Dorsolateral prefrontal cortex (tissue), 122 donors: ENCODE measurements at places on chromosomes 7 and 10. TPM values are rescaled to one million over a fixed set of nuclear protein-coding genes. Genes with fewer than 3 reads are reported as not detected.

DNA sequence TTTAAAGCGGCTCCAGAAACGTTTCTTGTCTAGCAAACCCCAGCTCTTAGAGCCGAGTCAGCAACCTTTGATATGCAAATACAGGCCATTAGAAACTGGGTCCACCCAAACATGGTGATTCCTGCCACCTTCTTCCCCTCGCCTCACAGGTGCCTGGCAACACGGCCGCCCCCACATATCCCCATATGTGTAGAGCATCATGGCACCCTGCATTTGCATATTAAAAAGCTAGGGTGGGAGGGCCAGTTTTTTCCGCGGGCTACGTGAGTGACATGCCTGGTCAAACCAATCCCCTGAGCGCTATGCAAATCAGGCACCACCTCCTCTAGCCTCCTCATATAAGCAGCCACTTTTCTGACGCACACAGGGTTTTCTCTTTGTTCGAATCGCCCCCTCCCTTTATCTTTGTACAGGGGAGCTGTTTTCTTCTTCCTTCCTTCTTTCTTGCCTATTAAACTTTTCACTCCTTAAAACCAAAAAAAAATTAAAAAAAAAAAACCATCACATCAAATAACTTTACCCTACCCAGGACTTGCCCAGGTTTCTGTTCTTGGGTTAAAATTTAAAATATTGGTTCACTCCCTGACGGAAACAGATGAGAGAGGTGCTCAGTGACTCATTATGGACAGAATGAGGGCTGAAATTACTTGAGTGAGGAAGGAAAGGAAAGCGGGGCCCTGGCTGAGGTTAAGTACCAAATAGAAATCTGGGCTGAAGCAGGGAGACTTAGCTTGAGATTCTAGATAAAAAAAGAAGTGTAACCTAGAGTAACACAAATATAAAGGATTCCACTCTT lies 59.8 kb downstream of the COA1 start:
- no peak for DNase-seq

DNA sequence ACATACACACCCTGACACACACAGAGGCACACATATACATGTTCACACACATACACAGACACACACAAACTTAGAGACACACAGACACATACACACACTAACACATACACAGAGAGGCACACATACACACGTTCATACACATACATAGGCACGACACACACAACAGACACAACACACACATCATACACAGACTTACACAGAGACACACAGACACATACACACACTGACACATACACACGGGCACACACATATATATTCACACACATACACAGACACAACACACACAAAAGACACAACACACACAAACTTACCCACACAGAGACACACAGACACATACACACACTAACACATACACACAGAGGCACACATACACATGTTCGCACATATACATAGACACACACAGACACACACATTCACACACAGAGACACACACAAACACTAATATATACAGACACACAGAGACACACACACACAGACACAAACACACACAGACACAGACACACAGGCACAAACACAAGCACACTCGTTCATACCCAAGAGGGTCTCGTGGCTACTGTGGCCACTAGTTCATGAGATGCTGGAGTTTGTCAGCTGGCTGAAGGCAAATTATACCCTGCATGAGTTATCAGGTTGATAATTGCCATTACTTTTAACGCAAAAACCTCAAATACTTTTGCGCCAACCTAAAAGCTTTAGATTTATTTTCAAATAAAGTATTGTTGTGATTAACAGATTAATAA lies 17.7 kb upstream of the KLF6 start:
- no peak for DNase-seq

DNA sequence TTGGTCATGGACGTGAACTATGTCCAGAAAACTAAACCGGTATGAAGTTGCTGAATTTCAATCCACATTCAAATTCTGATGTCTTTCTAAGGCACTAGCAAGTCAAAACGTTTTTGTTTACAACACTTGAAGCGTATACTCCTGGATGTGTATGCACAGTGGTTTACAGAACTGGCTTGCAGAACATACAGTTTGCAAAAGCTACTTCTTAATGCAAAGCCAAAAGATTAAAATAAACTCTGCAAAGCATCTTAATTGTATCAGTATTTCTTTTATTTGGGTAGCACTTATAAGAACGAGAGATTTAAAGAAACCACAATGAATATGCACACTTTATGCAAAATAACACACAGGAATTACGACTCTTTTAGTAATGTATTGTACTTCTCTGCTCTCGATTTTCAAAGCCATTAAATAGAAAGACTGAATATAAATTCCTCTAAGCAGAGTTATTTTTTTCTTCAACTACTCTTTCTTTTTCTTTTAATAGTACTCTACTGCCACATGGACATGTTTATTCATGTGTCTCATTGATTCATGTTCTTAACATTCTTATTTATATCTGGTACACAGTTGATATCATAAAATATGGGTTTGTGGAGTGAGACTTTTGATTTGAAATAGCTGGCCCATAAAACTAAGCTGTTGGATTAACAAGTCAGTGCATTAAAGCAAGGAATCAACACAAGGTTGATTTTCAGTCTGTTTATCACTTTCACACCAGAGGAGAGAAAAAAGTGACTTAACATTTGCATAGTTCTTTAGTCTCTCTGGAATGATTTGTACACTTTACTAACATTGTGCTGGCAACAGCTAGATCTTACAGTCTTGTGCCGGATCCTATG lies 189.4 kb upstream of the STEAP4 start:
- no peak for DNase-seq

DNA sequence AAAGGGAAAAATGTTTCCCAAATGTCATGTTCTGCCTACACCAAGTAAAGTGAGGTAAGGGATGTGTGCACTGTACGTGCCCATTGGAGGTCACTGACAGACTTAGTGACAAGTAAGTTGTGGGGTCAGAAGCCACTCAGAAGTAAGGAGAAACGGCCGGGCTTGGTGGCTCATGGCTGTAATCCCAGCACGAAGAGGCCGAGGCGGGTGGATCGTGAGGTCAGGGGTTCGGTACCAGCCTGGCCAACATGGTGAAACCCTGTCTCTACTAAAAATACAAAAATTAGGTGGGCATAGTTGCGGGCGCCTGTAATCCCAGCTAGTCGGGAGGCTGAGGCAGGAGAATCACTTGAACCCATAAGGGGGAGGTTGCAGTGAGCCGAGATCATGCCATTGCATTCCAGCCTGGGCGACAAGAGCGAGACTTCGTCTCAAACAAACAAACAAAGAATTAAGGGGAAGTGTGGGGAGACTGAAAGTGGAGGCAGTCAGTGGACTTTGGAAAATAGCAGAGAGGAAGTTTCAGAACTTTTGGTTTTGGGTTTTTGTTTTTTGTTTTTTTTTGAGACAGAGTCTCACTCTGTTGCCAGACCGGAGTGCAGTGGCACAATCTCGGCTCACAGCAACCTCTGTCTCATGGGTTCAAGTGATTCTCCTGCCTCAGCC lies 114.8 kb downstream of the WDFY4 start:
- DNase-seq: no peak

The GSTO2 gene
- 11.2 TPM for total RNA-seq

DNA sequence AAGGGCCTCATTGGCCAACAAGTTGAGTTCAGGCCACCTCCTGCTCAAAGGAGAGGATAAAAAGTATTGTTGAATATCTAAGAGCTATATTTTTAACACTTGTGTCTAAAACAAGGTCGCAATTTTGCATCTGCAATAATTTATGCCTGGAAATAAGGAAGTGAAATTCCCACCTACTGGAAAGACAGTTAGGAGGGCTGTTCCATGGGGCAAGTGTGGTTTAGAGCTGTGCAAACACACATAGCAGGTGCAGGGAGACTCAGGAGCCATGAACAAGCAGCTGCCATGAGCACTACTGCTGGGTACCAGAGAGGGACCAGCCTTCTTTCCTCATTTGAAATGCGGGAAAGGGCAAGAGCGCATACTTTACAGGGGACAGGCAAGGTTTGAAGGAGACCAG lies 35.5 kb upstream of the IKZF1 start:
- DNase-seq: no peak
